ENCODE measurements at places on chromosomes 4 and X. TPM values are rescaled to one million over a fixed set of nuclear protein-coding genes. Genes with fewer than 3 reads are reported as not detected.
A peak's percentile ranks its signal among the peaks of the same experiment; 100 is the strongest.

Gene ZCCHC18
- total RNA-seq = 1.6 TPM

Gene SOX3
- total RNA-seq = not detected

Gene CSAG3
- total RNA-seq = not detected

Gene RENBP
- 6.2 TPM for total RNA-seq

Gene CNGA1
- not detected for total RNA-seq

Gene LINC00632
- total RNA-seq = 12.7 TPM

Gene ODAM
- total RNA-seq = not detected

- DNase-seq = peak; percentile 29
Measured at GRCh38 chrX:39946822-39947221, 150.9 kb downstream of the BCOR start.

DNA sequence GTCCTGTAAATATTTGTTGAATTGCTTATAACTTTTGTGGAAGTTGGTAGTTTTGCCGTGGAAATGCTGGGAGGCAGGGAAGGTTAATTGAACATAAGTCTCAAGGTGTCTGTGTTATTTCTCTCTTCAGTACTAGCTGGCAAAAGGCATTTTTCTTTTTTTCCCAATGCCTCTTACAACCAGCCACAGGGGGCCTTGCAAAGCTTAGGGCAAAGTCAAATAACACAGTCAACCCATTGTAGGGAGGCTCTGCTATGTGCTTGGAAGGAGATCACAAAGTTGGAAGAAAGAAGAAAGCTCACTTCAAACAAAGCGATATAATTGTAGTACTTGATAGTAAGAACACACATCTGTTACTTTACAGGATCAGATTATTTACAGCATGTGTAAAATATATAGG is 802.6 kb downstream of the PDHA2 start:
- no peak for DNase-seq

DNA sequence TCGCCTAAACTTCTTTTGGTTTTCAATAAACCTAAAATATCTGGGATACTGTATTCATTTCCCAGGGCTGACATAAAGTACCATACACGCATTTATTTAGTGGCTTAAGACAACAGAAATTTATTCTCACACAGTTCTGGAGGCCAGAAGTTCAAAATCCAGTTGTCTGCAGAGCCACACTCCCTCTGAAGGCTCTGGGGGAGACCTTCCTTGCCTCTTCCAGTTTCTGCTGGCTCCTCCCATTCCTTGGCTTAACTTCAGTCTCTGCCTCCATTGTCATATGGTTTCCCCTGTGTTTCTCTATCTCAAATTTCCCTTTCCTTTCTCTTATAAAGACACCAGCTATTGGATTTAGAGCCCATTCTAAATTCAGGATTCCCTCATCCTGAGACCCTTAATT is 44.4 kb downstream of the NR3C2 start:
- DNase-seq = no peak

- no peak for DNase-seq
Measured at GRCh38 chr4:10093271-10093621, 23.4 kb downstream of the WDR1 start.

DNA sequence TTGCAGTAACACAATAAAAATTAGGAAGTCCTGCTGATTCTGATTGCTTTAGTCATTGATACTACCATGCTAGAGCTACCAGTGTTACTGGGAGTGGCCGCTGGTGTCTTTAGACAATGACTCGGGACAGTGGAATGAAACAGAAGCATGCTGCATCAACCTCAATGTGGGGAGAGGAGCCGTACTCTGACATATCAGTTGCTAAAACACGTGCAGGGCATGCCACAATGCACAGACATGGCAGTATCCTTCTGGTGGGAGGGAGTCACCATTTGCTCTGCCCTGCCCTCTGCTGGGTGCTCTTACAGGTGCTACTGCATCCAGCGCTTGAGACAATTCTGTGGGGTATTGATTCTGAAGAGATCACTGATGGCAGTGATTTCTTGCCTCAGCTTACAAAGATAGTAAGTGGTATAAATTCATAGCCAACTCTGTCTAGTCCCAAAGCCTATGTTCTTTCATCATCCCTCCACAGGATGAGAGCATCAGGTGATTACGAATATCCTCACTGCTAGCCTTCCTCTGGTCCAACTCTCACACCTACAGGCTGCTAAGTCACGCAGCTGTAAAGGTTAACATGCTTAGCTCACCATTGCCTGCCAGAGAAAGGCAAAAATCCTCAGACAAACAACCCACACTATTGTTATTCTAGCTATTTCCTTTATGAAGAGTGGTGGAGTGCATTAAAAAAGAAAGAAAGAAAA is 43.7 kb downstream of the NSG1 start:
- peak; percentile 50 for DNase-seq

DNA sequence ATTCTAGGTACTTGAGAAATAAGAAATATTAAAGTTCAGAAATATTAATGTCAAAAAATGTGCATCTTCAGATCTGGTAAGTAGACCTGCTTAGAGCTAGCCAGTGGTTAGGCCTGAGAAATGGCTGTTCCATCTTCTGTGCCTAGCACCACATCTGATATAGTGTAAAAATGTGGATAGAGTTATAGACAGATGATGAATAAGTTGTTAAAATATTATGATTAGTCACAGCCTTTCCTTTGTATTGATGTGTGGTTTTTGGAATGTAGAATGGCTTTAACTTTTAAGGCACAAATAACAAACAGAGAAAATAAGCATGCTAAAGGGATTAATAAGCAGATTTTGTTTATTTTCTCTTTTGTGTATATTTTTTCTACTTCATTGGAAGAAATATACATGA is 133.5 kb upstream of the NUDT6 start:
- peak; percentile 30 for DNase-seq

DNA sequence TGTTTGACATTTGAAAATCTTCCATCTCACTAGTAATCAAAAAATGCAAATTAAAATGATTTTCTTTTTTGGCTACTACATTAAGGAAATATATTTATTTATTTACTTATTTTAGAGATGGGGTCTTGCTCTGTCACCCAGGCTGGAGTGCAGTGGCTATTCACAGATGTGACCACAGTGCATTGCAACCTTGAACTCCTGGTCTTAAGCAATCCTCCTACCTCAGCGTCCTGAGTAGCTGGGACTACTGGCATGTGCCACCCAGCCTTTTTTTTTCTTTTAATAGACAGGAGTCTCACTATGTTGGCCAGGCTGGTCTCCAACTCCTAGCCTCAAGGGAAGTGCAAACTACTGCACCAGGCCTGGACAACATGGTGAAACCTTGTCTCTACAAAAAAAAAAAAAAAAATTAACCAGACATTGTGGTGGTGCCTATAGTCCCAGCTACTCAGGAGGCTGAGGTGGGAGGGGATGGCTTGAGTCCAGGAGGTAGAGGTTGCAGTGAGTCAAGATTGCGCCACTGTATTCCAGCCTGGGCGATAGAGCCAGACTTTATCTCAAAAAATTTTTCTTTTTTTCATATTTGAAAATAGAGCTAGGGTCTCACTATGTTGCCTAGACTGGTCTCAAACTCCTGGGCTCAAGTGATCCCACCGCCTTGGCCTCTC is 4.4 kb upstream of the SMIM14 start:
- no peak for DNase-seq

DNA sequence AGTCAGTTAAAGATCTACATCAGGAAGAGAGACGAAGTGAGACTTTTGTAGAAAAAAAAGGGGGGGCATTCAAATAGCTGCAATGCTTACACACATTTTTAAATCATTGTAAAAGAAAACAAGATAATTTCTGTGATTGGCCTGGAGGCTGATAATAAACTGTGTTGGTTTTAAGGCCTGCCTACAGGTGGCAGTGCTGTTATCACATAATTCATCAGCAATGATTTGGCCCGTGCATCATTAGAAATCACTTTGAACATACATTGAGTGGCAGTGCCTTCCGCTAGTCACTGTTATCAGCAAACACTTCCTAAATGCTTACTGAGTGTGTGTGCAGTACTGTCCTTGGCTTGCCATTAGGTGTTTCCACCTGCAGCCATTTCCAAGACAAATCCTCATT is 831.9 kb downstream of the TRIML1 start:
- DNase-seq = no peak

- DNase-seq = peak; percentile 63
Measured at GRCh38 chr4:118270492-118270891, 82.3 kb downstream of the PRSS12 start.

DNA sequence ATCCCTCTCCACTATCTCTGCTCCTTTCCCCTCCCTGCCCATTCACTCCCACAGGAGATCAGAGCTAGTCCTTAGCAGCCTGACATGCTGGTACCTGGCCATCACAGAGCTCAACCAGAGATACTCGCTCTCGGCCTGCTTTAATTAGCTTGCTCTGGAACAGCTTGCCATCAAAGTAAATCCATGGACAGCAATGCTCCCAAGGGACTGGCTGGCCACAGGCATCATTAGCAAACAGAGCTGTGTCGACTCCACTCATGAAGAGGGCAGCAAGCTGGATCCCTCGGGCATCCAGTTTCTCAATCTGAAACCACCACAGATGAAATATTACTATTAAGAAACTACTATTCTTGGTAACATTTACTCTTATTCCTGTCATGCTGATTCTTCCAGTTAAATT is 43.4 kb upstream of the PHF8 start:
- no peak for DNase-seq

GRCh38 chr4:78336093-78336943 is 215.3 kb upstream of the ANXA3 start:
- no peak for DNase-seq

GRCh38 chrX:3963980-3964379 is 250.5 kb upstream of the PRKX start:
- DNase-seq = no peak

- no peak for DNase-seq
Measured at GRCh38 chrX:152658302-152658701, 20.6 kb downstream of the GABRQ start.

DNA sequence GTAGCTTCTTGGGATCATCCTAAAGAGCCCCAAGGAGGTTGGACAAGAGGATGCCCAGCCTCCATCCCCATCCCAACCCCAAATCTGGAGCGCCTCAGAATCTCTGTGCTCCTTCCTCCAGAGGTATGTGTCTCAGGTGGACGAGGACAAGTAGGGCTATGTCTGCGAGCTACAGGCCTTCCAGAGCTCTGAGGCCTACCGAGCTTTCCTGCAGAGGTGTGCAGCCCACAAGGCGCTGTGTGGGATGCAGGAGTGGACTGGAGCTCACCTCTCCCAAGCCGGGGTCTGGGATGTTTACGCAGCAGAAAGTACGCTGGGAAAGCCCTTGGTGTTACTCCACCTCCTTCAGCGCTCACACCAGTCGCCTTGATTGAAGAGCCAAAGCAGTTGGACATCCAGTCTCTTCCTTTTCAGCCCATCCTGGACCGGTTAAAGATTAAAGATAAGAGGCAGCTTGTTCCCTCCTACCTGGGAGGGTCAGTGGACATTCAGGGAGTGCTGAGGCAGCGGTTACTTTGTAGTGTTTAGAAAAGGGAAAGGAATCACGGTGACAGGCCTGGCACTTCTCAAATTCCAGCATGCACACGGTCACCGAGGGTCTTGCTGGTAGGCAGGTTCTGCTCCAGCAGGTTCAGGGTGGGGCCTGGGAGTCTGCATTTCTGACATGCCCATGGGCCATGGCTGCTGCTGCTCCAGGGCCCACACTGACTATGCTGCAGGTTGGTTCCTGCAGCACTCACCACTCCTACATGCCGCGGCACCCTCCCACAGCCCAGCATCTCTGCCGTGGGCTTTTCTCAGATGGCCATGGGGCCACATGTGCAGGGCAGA is 29.5 kb upstream of the JAKMIP1 start:
- no peak for DNase-seq

GRCh38 chrX:47156611-47157520 is 11.8 kb downstream of the RBM10 start:
- no peak for DNase-seq

- peak; percentile 34 for DNase-seq
Measured at GRCh38 chrX:78658845-78659744, at the start of gene RTL3. Gene RTL3, minus strand, starts transcription at chrX:78659328. Its CDS starts 908 bp downstream, at chrX:78658420.

GRCh38 chr4:113012786-113013185 is 36.7 kb upstream of the ANK2 start:
- no peak for DNase-seq

DNA sequence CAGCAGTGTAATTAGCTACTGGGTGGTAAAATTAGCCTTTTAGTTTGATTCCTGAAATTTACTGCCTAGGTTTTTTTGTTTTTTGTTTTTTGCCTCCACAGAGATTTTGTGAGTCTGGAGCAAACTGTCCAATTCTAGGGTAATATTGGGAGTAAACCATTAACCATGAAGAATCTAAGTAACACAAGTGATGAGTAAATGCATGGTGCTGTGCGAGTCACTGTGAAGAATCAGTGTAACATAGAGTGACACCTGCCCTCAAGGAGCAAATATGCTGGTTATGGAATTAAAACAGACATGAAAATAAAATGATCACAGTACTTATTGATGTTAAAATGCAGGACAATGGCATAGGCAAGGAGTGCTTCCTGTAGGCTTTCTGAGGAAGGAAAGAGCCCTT is 60.1 kb downstream of the LRP2BP start:
- DNase-seq = peak; percentile 12

GRCh38 chr4:73213916-73214653 is 44.5 kb downstream of the ANKRD17 start:
- DNase-seq = peak; percentile 76

DNA sequence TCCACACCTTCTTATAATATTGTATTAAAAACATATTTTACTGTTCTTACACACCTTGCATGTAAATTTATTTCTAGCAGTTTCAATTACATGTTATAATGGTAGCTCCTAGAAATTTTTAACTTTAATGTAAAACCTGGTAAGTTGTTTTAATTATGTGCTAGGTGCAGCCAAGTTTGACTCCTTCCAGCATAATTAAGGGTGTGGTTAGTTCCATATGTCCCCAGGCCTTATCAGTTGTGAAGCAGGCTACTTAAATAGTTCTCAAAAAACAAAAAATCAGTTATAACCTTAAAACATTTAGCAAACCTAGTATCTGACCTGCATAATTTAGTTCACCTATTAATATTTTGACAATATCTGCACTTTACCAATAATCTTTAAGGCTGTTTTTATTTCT is 26.9 kb upstream of the PASD1 start:
- DNase-seq = no peak

DNA sequence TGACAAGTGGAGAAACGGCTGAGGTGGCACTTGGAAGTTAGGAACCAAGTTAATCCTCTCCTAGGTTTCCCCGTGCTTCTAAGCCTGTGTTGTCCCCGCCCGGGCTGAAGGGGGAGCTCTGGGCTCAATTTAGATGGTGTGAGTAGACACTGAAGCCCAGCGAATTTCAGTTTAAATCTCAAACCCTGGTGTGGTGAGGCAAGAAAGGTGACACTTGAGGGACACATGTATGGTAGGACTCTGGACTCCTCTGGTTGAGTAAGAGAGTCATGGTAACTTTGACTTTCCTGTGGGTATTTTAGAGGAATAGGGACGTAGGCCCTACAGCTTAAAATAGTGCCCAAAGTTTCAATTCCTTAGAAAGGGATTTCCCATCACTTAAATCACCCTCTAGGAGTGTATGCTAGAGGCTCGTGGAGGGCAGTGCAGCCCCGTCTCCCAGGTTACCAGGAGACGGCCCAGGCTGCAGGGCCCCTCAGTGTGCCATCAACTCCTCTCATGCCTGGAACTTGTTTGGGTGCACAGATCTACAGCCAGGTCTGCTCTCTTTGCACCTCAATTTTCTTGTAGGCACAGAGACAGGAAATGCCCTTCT is 24.0 kb downstream of the HAND2 start:
- DNase-seq = peak; percentile 25

Data from endothelial cell of umbilical vein (primary cell).